Activated CD4-positive, alpha-beta T cell treated with anti-CD3 and anti-CD28 coated beads, Interleukin-2, amount 50 U/mL, for 24 hours (primary cell): ENCODE measurements at places on chromosomes 7 and 10.

DNA sequence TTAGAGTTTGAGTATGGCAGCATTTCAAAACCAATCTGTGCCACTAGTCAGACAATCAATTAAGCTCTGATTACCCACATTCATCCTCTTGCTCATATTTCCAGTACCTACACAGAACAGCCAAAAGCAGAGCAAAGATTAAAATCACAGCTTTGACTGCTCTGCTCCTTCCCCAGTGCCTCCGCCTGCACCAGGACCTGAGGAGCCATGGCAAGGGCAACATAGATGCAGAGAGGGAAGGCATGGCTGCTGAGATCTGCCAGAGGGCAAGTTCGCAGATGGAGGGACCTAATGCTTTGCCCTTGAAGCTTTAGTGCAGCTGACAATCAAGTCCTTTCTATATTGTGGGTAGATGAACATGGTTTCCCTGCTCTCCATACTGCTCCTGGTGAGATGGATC, 148.1 kb downstream of the HTR7 start:
- DNase-seq = no peak

- DNase-seq = no peak
Observed at GRCh38 chr10:11849277-11849676, 26.1 kb downstream of the PROSER2 start.

DNA sequence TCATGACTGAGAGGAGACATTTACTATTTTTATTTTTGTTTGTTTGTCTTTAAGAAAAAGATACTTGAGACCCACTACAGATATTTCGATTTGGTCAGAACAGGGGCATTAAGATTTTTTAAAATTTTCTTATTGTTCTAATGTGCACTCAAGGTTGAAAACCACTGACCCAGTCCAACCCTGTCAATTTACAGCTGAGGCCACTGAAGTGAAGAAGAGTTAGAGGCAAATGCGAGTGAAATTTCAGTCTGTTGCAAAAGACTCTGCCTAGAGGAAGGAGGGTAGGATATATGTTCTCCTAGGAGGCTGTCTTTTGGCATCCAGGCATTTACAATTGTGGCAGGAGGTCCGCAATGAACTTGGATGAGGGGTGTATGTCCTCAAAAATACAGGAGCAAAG, 396.3 kb downstream of the RPS24 start:
- no peak for DNase-seq

DNA sequence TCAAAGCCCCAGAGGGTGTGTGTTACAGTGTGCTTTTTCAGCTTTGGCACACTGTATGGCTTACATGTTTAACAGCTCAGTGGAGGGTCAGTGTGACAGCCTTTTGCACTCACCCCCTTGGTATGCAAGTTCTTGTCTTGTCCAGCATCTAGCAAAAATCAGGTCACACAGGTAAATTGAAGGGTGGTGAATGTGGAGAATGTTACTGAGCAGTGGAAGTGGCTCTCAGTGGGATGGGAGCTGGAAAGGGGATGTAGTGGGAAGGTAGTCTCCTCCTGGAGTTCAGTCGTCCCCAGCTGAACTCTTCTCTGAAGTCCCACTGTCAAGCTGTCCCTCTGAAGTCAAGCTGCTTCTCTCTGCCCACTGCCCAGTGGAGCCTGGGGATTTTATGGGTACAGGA, 21.0 kb upstream of the C10orf90 start:
- no peak for DNase-seq

GRCh38 chr10:98832196-98832595, 385.5 kb upstream of the HPS1 start:
- no peak for DNase-seq

DNA sequence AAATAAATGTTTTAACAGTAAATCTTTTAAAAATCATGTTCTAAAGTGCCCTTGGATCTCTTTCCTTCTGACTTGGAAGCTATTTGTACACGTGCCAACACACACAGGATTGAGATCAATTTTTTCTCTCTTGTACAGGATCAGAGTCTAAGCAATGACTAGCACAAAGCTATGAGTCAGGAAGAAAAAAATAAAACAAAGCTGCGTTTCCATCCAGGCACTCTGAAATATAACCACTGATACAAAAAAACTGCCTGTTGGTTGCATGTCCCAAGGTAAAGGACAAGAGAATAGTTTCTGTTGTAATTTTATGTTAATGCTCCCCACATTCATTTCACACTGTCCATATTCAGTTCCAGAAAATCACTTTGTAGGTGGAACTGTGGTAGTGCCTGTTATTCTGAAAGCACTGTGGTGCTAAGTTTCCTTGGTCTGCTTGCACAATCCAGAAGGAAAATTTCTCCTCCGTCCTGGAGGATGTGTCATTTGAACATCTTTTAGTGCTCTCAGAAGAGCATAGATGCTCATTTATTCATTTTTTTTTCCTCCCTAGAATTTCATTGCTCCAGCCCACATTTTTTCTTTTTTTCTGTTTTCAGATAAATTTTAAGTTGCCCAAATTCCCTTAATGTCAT, 113.4 kb downstream of the PLXDC2 start:
- no peak for DNase-seq

- DNase-seq = no peak
Observed at GRCh38 chr10:3226960-3227744, 54.6 kb upstream of the PITRM1 start.

- no peak for DNase-seq
Observed at GRCh38 chr7:7967886-7968543, 581 bp upstream of the GLCCI1 start.

DNA sequence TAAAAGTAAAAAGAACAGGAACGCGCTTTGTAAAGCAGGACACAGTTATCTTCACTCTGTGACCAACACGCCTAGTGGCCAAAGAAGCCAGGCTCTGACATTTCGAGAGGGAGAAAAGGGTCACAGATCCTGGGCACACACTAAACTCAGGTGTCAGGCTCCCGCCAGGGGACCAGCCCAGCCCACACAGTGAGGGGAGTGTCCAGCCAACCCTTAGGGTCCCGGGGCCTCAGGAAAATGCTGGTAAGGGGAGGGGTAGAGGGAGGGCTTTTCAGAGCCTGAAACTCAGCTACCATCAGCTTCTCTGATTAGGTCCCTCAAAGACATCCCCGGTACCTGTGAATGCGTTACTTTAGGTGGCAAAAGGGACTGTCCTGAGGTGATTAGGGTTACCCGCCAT, 16.6 kb downstream of the ANXA11 start:
- no peak for DNase-seq

- no peak for DNase-seq
Observed at GRCh38 chr7:36272211-36272566, 117.5 kb upstream of the ANLN start.

- no peak for DNase-seq
Observed at GRCh38 chr7:105677410-105677730, 96.1 kb upstream of the EFCAB10 start.

GRCh38 chr10:68208424-68209042, 23.4 kb downstream of the ATOH7 start:
- no peak for DNase-seq

DNA sequence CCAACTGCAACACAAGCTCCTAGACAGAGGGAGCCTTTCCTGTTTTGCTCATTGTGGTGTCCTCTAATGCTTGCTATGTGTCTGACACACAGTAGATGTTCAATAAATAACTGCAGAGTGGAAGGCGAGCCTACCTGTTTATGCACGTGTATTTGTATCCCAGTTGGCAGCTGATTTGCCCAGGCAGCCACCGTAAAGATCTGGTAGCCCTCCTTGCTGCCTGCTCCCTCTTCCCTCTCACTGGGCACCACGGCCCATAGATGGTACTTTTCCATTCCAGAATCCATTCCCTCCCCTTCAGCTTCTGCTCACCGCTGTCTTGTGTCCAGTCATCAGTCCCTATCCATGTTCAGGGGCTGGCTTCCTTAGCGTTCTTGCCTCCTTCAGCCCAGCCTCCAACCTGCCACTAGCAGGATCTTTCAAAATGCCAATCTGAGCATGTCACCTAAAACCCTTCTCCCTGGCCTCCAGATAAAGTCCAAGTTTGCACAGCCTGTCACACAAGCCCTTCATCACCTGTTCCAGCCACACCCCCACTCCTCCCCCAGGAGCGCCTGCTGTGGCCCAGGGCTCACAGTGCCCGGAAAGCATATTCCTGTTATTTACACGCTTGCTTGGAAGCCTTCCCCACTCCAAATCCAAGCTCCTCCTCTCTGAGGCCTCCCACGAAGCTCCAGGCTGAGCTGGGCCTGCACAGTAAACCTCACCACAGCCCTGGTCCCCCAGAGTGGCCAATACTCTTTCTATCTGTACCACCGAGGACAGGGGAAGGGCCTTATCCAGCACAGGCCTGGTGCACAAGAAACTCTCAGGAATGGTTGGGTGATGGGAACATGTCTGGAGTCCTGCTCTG, 21.0 kb downstream of the ZCCHC24 start:
- no peak for DNase-seq

DNA sequence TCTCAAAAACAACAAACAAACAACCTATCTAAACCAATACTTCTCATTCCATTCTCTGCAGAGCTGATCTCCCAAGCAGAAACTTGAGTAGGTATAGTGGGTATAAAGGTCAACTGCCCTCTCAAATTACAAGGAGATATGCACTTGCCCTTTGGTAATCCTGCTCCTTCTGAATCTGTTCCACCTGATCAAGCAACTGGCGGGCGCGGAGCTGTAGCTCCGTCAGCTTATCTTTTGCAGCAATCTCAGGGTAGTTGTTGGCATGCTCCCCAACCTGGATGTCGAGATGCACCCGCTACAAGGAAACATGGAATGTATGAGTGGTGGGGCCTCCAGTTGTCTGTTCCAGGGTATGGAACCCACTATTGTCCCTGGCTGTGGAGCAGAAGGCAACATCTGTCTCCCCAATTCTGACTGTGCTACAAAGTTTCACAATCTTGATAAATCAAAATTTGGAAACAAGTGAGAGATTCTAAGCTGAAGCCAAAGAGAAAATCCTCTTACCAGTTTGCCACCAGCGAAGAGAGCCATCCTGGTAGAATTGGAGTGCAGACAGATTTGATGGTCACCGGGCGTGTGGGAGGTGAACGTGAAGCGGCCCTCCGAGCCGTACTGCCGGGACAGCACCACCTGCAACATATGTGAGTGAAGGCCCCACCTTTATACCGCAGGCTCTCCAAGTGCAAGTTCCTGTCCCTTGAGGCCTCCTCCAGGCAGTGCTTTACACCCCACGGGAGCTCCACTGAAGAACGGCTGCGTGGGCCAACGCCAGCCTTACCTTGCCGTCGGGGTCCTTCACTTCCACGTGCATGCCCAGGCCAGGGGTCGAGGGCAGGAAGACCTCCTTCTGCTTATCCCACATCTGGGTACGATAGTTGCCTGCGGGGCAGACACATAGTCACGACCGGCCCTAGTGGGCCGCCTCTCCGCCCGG, 819 bp downstream of the TMED4 start:
- peak; percentile 27 for DNase-seq

DNA sequence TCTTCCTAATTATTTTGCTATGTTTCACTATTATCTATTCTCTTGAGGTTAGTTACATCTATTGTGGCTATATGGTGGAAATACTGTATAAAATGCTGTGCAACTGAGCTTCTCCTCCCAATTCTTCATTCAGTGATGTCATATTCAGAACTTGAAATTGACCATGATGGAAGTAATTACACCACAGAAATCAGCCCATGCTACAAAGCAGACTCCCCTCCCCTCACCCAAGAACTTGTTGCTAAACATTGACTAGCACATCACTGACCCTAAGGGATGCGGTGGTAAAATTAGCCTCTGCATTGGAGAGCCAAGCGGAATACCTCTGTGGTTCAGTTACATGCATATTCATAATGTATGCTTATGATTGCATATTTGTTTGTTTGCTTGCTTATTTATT, 8.8 kb downstream of the CALD1 start:
- no peak for DNase-seq

DNA sequence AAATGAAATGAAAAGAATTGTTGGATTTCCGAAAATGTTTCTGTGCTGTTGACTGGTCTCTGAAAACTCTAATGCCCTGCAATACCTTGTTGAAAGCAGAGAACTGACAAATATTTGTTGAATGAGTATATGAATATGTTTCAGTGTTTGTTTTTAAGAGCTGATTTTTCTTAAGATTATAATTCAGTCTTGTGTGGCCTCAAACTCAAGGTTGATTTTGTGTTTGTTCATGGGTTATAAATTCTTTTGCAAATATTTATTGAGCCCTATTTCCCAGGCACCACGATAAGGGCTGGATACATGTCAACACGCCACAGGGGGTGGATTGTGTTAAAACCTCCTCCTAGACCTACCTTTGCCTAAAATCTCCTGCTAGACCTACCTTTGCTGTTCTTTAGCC, 203.9 kb upstream of the PLPP4 start:
- DNase-seq = no peak

- DNase-seq = no peak
Observed at GRCh38 chr7:28815928-28816373, 142.2 kb downstream of the TRIL start.

GRCh38 chr10:23584396-23584795, 145.5 kb downstream of the OTUD1 start:
- no peak for DNase-seq

- no peak for DNase-seq
Observed at GRCh38 chr7:117274951-117275350, 47.9 kb downstream of the WNT2 start.

GRCh38 chr7:143391462-143392404, 10.6 kb downstream of the ZYX start:
- DNase-seq = no peak

DNA sequence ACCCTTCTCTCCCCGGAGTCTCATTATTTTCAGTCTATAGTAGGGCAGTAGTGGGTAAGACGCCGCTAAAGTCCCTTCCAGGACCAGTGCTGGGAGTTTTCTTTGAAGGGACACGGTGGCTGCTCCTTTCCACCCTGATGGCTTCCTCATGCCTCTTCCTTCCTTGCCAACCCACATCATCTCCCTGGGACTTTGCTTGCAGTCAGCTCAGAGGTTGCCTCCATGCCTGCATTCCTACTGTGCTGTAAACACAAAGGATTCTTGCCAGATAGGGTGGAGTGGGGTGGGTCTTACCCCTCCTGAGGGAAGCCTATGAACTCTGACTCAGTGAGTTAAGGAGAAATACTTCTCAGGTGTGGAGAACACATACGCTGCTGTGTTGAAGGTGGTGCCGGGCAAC, 59.9 kb upstream of the IGFBP3 start:
- DNase-seq = no peak

DNA sequence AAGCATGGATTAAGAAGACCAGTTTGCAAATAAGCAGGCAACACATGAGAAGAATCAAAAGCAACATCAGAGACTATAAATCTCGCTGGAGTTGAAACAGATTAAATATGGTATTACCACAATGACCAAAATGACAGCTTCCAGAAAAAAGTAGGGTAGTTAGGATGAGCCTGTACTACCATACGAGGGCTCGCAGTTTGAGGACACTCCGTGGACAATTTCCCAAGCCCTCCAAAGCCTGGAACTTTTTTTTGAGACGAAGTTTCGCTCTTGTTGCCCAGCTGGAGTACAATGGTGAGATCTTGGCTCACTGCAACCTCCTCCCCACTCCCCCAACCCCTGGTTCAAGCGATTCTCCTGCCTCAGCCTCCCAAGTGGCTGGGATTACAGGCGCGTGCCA, 1.0 kb downstream of the LRRC17 start:
- DNase-seq = no peak

GRCh38 chr10:132114953-132115520, 49.3 kb downstream of the JAKMIP3 start:
- no peak for DNase-seq

GRCh38 chr10:4766454-4766853, 59.6 kb upstream of the AKR1E2 start:
- DNase-seq = no peak
